ENCODE measurements at places on chromosomes 4 and X.

- DNase-seq = no peak
These were observed 28.3 kb downstream of the OCRL start for GRCh38 chrX:129568349-129568748.

DNA sequence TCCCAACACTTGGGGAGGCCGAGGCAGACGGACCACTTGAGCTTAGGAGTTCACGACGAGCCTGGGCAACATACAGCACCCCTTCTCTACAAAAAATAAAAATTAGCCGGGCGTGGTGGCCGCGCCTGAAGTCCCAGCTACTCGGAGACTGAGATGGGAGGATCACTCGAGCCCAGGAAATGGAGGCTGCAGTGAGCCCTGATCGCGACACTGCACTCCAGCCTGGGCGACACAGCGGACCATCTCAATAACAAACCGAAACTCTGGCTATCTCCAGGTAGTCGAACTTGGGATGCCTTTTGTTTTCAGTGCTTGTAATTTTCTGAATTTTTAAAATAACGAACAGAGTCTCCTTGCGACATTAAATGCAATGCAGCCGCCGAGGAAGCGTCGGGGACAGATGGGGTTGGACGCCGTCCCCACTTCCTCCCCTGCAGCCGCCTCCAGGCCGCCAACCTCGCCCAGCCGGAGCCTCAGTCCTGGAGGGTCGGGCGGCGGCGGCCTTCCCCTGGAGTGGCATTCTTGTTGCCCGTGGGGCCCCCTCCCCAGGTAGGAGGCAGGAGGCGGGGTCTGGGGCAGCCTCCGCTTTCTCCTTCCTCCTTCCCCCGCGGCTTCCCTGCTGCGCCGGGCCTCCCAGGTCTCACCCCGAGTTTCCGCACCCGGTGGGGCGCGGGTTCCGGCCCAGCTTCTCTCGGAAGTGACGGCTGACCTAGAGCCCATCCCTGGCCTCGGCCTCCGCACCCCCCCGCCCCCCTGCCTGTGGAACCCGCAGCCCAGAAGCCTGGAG is 14.6 kb downstream of the HMX1 start:
- DNase-seq = no peak

DNA sequence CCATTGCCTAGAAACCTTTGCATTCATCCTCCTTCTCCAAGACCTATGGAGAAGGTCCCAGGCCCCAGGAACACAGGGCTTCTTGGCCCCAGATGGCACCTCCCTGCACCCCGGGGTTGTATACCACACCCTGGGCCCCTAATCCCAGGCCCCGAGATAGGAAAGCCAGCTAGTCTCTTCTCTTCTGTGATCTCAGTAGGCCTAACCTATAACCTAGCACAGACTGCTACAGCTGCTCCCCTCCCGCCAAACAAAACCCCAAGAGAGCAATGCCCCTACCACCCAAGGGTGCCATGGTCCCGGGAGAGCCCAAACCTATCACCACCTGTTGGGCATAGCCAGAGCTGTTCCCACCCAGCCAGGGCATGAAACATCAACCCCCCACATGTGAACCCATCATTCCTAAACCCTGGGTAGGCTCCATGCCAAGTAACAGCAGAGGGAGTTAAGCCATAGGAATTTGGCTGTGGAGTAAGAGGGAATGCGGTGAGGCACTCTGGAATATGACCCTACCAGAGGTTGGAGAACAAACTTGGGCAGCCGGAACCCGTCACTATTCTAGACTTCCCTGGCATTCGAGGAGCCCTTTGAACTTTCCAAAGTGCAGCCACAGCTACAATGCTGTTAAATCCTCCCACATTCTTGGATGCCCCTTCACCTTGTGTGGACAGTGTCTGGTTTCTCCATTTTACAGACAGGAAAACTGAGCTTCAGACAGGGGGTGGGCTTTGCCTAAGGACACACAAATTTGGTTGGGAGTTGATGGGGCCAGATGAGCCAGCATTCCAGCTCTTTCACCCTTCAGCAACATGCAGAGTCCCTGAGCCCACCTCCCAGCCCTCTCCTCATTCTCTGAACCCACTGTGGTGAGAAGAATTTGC is 10.9 kb upstream of the SASH3 start:
- no peak for DNase-seq

DNA sequence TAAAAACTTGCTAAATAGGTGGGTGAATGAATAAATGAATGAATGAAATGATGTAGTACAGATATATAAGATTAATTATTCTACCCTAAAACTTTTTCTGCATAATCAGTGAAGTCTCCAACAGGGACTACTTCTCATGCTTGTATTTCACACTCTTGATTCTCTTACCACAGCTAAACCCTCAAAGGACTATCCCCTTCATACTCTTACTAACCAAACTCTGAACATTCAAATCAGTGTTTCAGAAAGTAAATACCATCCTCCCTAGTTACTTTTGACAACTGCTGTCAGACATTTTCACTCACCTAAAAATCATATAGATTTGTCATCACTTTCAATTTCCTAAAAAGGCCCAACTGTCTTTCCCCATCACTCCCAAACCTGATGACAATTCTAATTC is 234.3 kb upstream of the HHIP start:
- DNase-seq = no peak

GRCh38 chrX:12210196-12210815 is 72.0 kb downstream of the FRMPD4 start:
- no peak for DNase-seq

- no peak for DNase-seq
These were observed 48.5 kb upstream of the GPRIN3 start for GRCh38 chr4:89356086-89356485.

DNA sequence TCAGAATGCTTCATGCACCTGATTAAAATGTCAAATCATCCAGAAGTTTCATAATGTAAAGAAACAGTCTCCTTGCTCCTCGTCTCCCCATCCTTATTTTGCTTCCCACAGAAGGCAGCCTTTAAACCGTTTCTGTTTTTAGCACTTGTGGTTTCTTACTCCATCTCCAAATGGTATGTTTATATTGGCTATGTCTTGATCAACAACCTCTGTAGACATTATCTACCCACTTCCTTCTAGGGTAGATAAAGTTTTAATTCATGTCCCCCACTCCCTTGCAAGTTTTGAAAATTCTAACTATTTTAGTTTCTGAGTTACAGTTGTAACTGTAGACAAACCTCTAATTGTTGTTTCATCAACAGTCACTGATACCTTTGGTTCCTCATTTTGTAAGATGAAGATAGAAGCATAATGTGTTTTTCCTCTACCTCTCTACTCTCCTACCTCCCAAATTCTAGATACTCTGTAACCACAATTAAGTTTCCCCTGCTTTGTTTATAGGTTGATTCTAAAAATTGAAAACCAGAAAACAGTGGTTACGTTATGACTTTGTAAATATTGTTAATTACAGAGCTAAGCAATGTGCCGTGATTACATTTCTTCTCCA is 291.7 kb upstream of the GATB start:
- DNase-seq = no peak

GRCh38 chrX:72306085-72306801 is 529 bp upstream of the CITED1 start:
- peak; percentile 29 for DNase-seq

GRCh38 chr4:158121161-158121579 is 51.7 kb downstream of the GASK1B start:
- no peak for DNase-seq

DNA sequence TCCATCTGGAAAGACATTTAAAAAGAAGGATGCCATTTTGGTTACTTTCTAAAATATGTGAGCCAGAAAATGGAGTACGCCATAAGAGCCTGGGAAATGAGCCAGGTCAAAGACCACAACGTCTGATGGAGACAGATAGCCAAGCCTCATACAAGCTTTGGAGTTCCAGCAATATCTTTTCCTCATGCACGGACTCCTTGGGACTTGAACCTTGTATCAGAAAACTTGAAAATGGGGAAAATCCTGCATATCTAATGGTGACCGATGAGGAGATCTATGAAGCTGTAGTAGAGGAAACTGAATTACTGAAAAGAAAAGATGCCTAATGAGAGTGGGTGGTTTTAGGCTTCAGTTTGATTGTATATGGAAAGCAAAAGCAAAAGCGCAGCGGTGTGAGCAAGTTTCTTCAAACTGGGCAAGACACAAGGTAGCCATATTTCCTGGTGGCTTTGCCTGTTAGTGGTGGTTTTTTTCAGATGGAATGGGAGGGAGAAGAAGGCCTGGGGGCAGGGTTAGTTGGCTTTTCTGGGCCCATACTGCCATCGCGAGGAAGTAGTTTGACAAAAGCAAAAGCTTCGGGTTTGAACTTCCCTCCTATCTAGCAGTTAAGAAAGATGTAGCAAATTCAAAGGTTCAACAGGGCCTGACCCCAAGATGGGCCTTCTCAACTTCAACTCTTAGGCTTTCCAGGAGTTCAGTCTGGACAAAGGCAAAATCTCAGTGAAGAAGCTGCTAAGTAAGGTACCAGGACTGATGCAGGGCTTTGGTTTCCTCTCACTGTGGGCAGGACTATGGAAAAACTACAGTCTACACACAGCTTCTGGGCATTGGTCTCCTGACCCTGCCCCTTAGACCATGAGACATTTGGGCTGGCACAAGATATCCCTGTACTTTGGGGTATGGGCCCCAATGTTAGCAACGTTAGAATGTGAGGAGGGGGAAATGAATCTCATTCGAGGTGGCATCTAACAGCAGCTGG is 210.0 kb upstream of the STK26 start:
- DNase-seq = peak; percentile 75

DNA sequence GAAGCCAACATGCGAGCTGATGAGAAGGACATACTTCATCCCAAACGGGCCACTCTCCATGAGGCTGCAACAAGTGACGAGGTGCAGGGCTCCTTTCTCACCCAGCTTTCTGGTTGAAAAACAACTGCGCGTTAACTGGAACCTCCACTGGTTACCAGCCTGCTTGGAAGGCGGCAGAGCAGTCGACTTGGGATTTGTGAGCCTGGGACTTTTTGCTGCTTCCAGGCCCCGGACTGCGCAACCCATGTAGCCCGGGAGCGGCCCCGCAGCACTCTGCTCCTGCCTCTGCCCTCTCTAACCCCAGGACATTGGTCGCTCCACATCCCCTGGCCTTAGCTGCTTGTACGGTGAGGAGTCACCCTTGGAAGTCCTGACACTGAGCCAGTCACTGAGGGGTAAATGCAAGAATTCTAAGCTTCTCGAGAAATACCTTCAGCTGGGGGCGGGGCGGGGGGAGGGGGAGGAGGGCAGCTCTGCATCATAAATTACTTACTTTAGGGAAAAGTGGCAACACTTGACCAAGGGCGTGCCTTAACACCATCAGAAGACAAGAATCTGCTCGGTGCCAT is 72.7 kb downstream of the MTMR1 start:
- DNase-seq = no peak

DNA sequence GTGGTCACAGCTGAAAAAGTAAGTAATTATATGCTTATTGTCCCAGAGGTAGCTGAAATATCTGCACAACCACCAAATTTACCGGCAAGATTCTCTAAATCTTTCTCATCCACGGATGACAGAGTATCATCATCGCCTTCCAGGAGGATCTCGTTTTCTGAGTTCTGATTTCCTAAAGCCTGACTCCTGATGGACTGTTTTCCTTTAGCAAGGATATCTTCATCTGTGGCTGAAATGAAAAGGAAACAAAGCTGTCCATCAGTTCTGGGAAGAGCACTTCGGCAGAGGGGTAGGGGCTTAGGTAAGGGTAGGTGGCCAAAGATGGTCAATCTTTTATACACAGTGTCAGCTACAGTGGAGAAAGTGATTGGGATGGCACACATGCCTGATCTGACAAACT is 8.7 kb downstream of the MAB21L2 start:
- no peak for DNase-seq

- DNase-seq = no peak
These were observed 1008.0 kb downstream of the GLUD2 start for GRCh38 chrX:122055460-122055859.

- DNase-seq = peak; percentile 23
These were observed 18.8 kb downstream of the PPP4R3C start for GRCh38 chrX:27444093-27444908.

- peak; percentile 27 for DNase-seq
These were observed 120.5 kb downstream of the CAMK2D start for GRCh38 chr4:113641025-113641431.

- no peak for DNase-seq
These were observed 158.3 kb downstream of the SPCS3 start for GRCh38 chr4:176478076-176478475.

- DNase-seq = no peak
These were observed 42.6 kb downstream of the CHRNA9 start for GRCh38 chr4:40377512-40378365.

GRCh38 chrX:15947648-15948317 is 93.2 kb upstream of the AP1S2 start:
- DNase-seq = no peak

GRCh38 chr4:83197555-83198235 is 83.2 kb upstream of the PLAC8 start:
- DNase-seq = no peak

- DNase-seq = no peak
These were observed 20.5 kb upstream of the GPR78 start for GRCh38 chr4:8559524-8560264.

DNA sequence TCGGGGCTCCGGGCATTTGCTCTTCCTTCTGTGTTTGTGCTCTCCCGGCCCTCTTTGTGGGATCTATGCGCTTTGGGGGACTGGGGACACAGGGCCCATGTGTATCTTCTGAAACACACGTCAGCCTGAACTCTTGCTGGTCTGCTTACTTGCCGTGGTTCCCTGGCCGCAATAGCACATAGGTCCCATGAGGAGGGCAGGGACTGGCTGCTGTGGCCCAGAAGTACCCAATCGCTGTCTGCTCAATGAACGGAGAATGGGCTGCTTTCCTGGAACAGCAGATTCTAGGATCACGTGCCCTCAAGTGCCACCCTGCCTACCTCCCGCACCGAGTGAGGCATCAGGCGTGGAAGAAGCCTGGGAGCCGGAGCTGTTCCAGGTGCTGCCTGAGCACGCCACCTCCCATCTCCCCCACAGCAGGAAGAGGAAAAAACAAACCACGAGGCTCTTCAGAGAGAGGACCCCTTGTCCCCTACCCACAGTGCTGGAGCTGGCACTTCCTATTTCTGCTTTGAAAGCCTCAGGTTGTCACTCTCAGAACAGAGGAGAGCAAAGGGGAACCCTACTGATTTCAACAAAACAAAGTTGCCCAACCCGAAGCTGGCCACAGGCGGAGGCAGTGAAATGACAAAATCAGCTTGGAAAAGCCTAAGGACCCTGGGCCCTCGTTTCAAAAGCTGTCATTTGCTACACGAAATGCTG is 3.8 kb downstream of the G6PD start:
- DNase-seq = no peak

DNA sequence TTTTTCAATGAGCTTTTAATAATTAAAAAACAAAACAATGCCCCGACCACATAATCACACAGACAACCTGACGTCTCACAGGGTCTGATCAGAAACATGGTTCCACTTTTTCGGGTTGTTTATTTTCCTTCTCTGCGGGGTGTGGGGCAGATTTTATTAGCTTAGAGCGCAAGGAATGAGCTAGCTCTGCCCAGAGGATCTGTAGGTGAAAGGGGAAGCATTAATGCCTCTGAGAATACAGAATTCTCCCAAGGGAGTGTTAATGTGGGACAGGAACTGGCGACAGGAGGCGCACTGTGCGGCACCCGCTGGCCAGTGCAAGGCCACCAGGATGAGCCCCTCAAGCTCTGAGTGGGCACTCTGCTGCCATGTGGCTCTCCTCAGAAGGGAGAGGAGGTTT is 181.5 kb downstream of the TSPAN5 start:
- DNase-seq = no peak

GRCh38 chr4:10164877-10165283 is 48.3 kb upstream of the WDR1 start:
- DNase-seq = peak; percentile 31
